GM12891 (cell line): ENCODE measurements at places on chromosomes 7 and 10.

GRCh38 chr10:75472685-75473084 lies 41.3 kb downstream of the LRMDA start:
- DNase-seq: no peak

DNA sequence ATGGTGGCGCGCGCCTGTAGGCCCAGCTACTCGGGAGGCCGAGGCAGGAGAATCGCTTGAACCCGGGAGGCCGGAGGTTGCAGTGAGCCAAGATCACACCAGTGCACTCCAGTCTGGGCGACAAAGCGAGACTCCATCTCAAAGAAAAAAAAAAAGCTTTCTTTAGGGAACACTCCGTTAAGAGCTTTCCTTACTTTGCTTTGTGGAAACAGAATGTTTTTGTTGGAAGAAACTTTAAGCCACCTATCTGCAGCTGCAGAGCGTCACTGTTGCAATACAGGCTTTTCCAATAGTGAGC lies 641 bp upstream of the TPK1 start:
- DNase-seq: no peak

- no peak for DNase-seq
These were observed 1050.5 kb upstream of the AUTS2 start for GRCh38 chr7:68547799-68548198.

DNA sequence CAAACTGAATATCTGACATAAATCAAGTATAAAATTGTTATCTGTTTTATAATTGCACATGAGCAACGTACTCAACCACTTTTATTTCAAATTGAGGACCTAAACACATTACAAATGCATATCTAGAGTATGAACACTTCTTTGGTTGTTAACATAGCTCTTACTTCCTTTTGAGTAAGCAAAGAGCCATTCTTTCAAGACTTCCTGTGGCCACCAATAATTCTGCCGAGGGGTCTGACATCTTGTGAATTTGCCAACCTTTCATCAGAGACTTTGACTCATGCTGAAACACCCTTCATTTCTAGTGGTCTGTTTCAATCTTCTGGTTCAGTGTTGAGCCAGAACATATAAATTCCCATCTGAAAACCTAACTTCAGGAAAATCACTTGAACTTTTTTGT lies 59.4 kb downstream of the CDK14 start:
- no peak for DNase-seq

GRCh38 chr10:124616040-124616835 lies 127.9 kb downstream of the FAM53B start:
- DNase-seq: no peak

DNA sequence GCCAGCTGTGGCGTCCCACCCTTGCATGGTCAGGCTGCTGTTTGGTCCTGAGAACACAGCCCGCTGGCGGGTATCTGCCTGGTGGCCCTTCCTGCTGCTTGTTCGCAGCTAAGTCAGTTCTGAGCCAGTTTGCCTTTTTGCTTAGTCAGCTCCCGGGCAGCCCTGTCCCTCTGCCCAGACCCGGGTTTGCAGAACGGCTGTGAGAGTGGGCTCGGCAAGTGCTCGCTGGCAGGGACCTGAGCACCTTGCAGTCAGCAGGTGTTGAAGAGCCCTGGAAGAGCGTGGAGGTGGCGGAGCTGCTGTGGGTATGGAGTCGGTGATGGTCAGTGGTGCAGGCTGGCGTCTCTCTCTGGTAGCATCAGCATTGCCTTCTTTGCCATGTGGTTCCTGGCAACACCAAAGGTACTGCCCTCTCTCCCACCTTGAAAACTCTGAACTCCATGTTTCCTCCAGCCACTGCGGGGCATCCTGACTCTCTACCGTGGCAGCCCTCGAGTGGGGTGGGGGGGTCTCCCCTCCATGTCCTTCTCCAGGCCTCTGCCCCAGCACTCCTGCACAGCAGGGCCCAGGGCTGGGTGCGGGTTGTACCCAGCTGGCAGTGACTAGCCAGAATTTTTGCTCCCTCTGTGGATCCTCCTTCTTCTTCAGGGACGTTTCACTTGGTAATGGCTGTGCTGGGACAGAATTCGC lies 4.6 kb downstream of the INPP5A start:
- no peak for DNase-seq

GRCh38 chr10:3981300-3981699 lies 196.3 kb upstream of the KLF6 start:
- no peak for DNase-seq

DNA sequence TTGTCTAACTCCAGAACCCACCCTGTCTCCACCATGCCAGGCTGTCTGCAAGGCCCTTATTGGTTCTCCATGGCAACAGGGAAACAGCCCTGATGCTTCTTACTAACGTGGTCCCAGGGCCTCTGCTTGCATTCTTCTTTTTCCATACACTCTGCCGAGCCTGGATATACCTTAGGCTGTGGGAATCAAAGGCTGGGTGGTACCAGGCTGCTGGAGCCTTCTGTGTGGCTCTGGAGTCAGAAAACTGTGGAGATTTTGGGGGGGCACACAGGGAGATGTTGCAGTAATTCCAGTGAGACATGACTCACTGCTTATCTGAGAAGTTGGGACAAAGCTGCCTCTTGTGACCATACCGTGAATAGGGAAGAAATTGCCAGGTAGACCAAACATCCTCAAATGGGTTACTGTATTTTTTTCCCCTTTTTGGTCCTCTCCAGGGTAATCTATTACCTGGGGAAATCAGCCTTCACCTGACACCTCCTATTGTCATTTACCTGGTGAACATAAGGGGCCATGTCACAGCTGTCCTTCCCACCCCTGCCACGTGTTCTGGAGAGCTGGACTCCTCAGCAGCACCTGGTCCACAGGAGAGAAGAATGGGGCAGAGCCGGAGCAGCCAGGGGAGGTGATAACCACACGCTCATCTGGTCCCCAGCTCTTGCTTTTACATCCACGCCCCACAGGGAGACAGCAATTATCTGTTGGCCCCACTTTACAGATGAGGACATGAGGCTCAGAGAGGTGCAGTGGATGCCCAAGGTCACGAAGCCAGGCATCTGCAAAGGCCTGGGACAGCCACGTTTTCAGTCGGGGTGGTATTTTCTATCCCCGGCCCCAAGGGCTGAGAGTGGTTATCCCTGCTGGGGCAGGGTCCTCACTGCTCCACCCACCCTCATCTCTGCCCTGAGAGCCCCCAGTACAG lies 4.6 kb downstream of the CHST3 start:
- DNase-seq: no peak

DNA sequence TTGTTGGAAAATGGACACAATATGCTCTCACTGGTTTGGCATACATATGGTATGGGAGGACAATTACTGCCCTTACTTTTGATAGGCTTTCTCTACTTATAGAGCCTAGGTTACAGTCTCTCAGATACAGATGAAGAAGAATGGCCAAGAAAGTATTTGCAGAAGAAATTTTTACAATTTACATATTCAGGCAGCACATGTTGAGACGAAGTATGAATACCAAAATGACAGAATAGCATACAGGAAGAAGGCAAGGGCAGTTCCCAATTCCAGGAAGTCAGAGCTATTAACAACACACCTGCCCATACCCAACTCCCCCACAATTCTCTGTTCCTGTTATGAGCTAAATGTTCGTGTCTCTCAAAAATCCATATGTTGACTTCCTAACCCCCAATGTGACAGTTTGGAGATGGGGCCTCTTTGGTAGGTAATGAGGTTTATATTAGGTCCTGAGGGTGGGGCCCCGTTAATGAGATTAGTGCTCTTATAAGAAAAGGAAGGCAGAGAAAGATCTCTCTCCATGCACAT lies 67.8 kb downstream of the DOCK4 start:
- no peak for DNase-seq

DNA sequence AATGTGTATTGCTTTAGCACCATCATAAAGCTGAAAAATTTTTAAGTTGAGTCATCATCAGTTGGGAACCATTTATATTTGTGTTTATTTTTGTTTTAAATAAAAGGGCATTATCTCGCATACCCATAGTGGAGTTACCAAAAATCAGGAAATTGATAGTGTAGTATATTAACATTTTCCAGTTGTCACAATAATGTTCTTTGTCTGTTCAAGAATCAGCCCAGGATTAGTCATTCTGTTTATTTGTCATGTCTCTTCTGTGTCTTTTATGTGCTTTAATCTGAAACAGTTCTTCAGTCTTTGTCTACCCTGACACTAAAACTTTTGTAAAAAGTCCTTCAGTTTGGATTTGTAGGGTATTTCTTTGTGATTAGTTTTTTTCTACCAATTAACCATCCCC lies 827.8 kb upstream of the ZWINT start:
- no peak for DNase-seq
